ENCODE measurements at places on chromosomes 12 and 14.

DNA sequence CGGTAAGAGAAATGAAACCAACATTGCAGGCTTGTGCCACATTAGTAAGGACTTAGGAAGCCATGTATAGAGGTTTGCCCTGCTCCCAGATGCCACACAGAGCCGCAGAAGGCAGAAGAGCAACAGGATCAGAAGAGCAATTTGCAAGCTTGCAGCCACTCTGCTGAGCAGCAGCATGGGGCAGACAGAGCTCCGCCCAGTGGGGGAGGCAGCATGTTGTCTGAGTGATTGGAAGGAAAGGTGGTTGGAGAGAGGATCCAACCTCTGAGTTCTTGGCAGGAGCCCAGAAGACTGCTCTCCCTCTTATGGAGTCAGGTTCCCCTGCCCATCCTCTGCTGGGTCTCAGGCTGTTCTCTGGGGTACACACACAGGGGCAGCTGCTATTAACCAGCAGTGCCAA is 2.3 kb upstream of the KRT6A start:
- no peak for DNase-seq

DNA sequence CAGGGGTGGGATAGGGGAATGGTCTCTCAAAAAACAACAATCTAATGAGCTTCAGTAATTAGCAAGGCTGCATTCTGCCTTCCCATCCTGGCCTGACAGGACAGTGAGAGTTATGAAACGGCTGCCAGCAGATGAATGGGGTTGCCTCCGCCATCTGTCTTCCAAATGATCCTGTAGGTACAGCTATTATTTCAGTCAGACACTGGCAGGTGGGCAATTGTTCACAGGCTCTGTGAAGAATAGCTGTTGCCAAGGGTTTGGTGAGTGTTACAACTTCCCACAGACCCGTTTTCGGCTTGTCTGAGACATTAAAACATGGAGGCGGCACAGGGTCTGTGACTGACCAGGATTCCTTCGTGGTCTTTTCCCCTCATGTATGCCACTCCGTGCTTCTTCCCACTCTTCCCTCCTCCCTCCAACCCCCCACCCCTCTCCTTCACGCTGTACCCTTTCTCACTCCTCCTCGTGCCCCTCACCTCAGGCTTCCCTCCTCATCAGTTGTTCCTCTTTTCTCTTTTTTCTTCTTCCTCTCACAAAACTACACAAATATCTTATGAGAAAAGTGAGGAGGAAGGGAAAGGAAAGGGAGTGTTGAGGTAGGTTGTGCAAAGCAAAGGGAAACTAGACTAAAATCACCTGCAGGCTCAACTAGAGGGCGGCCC is 160.8 kb upstream of the GZMB start:
- no peak for DNase-seq

- DNase-seq: no peak
These were observed 5.3 kb downstream of the A2ML1 start for GRCh38 chr12:8827551-8828256.

DNA sequence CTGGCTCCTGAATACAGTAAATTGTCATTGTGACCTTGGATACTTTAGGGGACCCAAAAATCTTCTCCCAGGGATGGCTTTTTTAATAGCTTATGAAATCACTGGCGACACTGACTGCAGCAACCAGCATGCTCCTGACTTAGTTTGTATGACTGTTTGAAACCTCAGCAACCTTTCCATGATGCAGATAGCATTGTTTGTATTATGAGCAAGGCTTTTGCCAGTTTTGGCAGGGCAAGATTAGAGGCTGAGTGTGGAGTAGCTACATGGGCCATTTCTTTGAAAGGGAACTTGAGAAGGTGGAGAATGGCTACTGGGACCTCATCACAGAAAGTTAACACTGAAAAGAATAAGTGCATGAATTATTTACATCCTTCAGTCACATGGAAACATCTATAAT is 50.9 kb downstream of the SLC4A8 start:
- no peak for DNase-seq

- DNase-seq: no peak
These were observed 15.4 kb upstream of the IFI27L2 start for GRCh38 chr14:94144765-94145164.

- DNase-seq: no peak
These were observed 523.7 kb upstream of the FOXG1 start for GRCh38 chr14:28242895-28243294.

- no peak for DNase-seq
These were observed 22.7 kb upstream of the IFNG-AS1 start for GRCh38 chr12:67966560-67966959.

DNA sequence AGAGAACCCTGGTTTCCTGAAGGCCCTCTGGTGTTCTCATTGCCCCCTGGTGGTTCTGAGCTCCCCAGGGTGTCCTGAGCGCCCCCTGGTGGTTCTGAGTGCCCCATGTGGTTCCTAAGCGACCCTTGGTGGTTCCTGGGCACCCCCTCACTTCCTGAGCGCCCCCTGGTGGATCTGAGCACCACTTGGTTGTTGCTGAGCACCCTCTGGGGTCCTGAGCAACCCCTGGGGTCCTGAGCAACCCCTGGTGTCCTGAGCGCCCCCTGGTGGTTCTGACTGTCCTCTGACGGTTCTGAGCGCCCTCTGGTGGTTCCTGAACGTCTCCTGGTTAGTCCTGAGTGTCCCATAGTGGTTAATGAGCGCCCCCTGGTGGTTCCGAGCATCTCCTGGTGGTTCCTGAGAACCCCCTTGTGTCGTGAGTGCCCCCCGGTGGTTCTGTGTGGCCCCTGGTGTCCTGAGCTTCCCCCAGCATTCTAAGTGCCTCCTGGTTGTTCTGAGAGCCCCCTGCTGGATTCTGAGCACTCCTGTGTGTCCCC is 568.3 kb downstream of the TMEM121 start:
- DNase-seq: no peak

GRCh38 chr12:117350140-117350539 is 11.3 kb downstream of the NOS1 start:
- no peak for DNase-seq

Data from posterior cingulate gyrus (tissue), 11 donors.